Renal pelvis (tissue), 12 donors: ENCODE measurements at places on chromosomes 7 and 10.
A peak's percentile ranks its signal among the peaks of the same experiment; 100 is the strongest.

DNA sequence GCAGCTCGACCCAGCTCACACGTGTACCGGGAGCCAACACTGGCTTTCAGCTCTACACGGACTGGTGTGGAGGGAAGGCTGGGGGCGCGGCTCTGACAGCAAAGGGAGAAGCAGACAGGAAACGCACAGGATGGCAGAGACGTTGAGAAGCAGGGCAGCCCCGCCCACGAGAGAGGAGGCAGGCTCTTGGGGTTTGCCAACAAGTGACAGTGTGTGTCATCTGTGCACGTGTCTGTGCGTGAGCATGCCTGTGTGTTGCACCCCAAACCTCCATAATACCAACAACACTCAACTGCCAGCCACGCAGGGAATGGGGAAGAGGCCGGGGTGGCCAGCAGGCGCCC lies 64.4 kb upstream of the PDGFA start:
- no peak for DNase-seq

GRCh38 chr10:93991596-93992284 lies 2.0 kb upstream of the PLCE1 start:
- peak; percentile 59 for DNase-seq

GRCh38 chr7:291373-292092 lies 1.6 kb downstream of the FOXL3 start:
- DNase-seq, result no peak

GRCh38 chr7:29372351-29373090 lies 177.9 kb downstream of the CHN2 start:
- no peak for DNase-seq

DNA sequence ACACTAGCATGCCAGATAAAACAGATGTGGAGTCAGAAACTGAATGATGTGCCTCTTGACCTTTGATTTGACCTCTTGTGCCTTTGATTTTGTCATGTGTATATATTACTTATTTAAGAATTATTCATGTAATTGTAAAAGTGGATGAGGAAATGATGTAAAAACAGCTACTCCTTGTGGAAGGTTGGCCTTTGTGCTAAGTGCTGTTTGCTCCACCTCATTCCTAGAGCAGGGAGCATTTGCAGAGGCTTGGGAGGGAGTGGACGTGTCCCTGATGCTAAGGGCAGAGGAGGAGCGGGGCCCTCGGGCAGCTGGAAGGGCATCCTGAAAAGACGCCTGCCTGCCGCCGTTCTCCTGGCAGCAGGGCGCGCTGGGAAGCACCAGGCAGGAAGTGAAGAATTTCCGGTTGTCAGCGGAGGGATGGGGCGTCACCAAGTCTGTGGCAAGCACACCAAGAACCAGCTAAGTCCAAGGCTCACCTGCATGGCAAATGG lies 197.6 kb upstream of the ZNF32 start:
- DNase-seq, result no peak

- DNase-seq, result no peak
Measured at GRCh38 chr7:92205987-92206386, 27.0 kb upstream of the LRRD1 start.
